NCI-H460 (cell line): ENCODE measurements at places on chromosomes 5 and 9.

- DNase-seq, result no peak
Measured at GRCh38 chr5:96936431-96937320, 796 bp downstream of the LNPEP start.

DNA sequence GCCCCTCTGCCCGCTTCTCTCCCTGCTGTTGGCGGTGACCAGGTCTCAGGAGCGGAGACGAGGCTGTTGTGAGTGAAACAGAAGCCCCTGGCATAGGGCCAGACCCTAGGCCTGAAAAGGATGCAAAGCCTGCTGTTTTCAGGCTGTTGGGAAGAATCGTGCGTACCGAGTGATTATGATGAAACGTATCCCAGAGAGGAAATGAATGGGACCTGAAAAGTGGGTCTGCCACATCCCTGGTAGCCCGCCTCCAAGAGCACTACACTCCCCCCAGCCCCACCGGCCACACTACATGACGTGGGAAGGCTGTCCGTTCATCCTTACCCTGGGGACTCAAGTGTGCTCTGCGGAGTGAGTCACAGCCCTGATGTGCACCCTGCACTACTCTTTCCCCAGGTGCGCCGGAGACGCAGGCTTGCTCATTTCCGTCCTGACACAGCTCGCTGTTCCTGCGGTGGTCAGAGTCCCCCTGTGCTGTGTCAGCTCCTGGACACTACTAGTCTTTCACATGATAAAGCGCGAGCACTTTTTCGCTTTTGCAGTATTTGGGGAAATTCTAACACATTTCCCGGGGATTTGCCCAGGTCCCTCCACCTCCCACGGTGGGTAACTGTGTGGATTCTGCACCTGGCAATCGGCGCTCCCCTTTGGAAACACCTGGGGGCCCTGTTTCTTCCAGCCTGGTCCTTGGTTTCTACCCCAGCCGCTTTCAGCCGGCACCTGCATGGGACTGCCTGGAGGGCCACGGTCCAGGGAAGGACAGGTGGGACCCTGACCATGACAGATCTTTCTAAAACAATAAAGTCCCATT lies 91.5 kb downstream of the ANKRD33B start:
- DNase-seq, result no peak

GRCh38 chr5:132655821-132656773 lies 1.9 kb upstream of the IL13 start:
- DNase-seq, result no peak

DNA sequence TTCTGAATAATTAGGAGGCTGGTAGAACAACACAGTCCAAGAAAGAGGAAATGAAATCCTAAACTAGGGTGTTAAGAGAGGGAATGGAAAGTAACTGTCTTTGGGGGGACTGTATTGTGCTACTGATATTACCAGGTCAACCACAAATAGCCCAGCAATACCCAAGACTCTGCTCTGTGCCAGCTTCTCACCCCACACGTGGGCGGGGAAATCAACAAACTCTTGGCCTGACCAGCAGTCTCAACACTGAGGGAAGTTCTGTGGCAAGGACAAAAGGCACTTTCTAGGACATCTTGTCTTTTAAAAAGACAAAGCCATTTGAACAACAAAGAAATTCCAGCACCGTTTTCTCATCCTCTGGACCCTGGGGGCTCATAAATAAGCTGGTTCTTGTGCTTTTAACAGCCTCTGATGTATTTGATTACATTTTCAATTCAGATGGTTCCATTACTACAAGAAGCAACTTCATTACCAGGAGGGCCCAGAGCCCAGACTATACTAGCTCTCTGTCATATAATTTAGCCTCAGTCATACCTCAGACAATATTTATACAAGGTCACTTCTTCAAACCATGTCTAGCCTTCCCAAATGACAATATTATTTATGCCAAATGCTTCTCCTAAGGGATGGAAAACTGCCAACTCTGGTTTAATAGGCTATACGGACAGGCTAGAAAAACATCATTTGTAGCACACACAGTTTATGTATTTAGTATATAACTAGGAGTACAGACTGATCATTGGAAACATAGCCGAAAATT lies 297.8 kb downstream of the CWC27 start:
- no peak for DNase-seq

- no peak for DNase-seq
Measured at GRCh38 chr5:88778736-88779135, 104.2 kb downstream of the MEF2C start.

- DNase-seq, result no peak
Measured at GRCh38 chr9:38214432-38214831, 145.4 kb upstream of the SHB start.

- no peak for DNase-seq
Measured at GRCh38 chr9:16811987-16812685, 58.3 kb downstream of the BNC2 start.

GRCh38 chr9:71764463-71764862 lies 3.9 kb downstream of the CEMIP2 start:
- DNase-seq, result no peak

DNA sequence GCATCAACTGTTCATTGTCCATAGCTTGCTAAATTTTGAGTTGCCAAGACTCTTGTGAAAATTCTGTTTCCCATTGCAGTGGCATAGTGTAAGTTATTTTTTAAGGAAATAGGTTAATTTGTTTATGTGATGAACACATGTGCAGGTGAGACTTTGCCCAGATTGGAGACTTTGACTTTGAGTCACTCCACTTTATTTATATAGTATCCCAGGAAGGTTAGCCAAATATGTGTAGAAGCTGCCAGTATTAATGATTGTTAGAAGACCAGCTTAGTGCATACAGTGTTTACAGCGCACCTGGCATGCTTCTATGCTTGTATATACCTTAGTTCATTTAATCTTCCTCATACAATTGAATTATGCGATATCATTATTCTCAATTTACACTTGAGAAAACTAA lies 51.0 kb downstream of the MTAP start:
- DNase-seq, result no peak

GRCh38 chr9:116966199-116966598 lies 279.1 kb downstream of the TRIM32 start:
- no peak for DNase-seq

- no peak for DNase-seq
Measured at GRCh38 chr9:110890416-110890815, 147.9 kb downstream of the LPAR1 start.

- DNase-seq, result no peak
Measured at GRCh38 chr5:135269931-135270421, 129.1 kb downstream of the MACROH2A1 start.

DNA sequence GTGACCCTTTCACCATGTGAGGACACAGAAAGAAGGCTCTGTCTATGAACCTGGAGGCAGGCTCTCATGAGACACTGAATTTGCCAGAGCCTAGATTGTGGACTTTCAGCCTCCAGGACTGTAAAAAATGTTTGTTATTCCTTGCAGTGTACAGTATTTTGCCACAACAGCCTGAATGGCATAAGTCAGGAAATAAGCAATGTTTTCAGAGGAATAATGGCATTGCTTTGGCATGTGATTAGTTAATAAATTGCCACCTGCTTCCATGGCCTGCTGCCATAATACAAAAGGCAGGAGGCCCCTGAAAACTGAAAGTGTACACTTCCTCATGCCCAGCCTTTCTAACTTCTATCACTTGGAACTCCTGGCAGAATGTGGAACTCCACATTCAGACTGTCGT lies 408.1 kb downstream of the GADD45G start:
- DNase-seq, result no peak
